ENCODE measurements at places on chromosomes 4 and X.

- DNase-seq = no peak
These were observed 50.8 kb downstream of the MAOA start for GRCh38 chrX:43706786-43707370.

GRCh38 chrX:136115126-136115903 lies 32.0 kb upstream of the FHL1 start:
- DNase-seq = no peak

GRCh38 chr4:13415068-13415785 lies 68.9 kb downstream of the RAB28 start:
- DNase-seq = no peak

- DNase-seq = no peak
These were observed 665.5 kb downstream of the TLL1 start for GRCh38 chr4:166538491-166539005.

GRCh38 chr4:80035336-80035735 lies 37.7 kb downstream of the ANTXR2 start:
- peak; percentile 73 for DNase-seq

DNA sequence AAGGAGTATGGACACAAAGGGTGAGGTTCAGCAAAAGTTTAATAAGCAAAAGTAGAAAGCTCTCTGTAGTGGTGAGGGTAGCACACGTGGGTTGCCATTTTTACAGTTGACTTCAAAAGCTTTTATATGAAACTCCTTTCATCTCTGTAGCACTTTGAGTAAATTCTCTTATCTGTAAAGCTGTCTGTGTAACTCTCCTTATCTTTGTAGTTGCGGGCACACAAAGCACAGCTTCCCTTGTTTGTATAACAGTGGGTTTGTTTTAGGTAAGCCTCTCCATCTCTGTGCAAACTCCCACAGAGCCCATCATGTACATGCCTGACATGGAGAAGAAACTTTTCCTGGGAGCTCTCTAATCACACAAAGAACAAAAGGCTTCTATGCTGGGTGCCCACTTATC lies 325.9 kb upstream of the PABPC5 start:
- no peak for DNase-seq

GRCh38 chr4:113222471-113222870 lies 173.0 kb downstream of the ANK2 start:
- no peak for DNase-seq

- DNase-seq = no peak
These were observed 748.0 kb upstream of the PCDH7 start for GRCh38 chr4:29972121-29972520.

- DNase-seq = no peak
These were observed 16.5 kb upstream of the ALB start for GRCh38 chr4:73387552-73387951.

DNA sequence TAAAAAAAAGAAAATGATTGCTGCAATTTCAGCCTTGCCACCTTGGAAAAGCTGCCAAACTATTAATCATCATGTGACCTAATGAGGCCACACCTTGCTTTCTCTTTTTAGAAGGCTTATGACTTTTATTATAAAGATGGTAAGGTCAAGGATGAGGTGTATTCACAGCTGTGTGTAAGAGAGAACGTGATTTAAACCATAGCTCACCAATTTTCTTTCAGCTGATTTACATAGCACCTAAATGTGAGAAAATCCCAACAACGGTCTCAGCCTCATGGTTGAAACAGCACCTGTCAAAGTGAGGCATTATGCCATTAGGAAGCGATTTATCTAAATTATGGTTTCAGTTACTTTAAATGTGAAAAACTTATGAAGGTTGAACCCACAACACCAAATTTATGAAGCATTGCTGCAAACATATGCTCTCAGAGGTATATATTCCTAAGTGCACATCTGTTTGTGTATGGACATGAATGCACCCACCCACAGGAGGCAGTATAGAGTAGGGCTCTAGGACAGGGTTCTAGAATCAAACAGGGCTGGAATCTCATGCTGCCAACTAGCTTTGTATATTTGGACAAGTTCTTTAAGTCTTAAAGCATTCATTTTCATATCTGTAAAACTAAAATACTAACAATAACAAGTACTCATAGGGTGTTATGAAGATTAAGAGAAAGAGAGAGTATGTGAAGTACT lies 40.7 kb downstream of the ANXA3 start:
- DNase-seq = no peak

DNA sequence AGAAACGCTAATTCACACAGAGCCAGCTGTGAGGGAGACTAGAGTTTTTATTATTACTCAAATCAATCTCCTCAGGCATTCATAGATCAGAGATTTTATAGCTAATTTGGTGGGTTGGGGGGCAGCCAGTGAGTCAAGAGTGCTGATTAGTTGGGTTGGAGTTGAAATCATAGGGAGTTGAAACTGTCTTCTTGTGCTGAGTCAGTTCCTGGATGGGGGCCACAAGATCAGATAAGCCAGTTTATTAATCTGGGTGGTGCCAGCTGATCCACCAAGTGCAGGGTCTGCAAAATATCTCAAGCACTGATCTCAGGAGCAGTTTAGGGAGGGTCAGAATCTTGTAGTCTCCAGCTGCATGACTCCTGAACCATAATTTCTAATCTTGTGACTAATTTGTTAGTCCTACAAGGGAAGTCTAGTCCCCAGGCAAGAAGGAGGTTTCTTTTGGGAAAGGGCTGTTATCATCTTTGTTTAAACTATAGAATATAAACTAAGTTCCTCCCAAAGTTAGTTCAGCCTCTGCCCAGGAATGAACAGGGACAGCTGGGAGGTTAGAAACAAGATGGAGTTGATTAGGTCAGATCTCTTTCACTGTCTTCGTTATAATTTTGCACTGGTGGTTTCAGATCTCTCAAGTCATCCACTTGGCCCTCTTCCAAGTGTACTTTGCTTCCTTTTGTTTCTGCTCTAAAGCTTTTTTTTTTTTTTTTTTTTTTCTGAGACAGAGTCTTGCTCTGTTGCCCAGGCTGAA lies 5.4 kb upstream of the NAA11 start:
- peak; percentile 59 for DNase-seq

- no peak for DNase-seq
These were observed 66.9 kb upstream of the MMAA start for GRCh38 chr4:145552181-145552822.

- DNase-seq = no peak
These were observed 11.3 kb downstream of the PNCK start for GRCh38 chrX:153662266-153662665.

DNA sequence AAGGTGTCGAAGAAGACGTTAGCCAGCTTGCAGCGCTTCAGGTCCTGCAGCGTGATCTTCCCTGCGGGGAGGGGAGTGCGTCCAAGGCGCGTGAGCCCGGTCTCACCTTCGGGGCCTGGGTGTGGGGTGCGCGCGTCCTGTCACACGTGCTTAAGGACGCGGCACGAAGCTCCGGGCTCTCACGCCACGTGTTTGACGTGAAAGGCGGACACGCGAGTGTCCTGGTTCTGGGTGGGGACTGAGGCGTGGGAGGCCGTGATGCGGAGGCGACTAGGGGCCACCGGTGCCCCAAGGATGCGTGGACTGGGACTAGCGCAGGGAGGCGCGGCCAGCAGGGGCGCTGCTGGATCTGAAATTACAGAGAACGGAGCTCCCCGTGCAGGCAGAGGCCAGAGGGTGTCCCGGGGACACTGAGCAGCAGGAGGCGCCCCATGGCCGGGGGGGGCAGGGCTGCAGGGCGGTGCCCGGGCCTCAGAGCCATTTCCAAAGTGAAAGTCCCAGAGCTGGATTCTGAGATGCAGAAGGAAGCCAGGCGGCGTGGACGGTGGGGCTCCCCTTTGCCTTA lies 20.3 kb upstream of the GTPBP6 start:
- no peak for DNase-seq

DNA sequence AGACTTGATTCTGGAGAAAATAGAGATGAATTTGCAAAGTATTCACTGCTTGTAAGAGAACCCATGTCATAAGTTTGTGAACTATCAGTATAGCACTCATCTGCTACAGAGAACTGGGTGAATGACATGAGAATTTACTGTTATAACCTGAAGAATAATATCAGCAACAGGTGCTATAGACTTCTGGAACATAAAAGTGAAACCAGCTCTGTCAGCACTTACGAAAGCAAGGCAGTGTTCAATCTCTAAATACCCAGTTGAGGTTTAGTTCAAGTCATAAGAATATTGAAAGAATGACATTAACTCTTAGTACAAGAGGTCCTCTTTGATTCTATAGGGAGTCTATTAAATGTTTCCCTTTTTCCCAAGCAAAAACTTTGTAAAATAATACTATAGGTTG lies 232.9 kb upstream of the ANKRD50 start:
- no peak for DNase-seq

DNA sequence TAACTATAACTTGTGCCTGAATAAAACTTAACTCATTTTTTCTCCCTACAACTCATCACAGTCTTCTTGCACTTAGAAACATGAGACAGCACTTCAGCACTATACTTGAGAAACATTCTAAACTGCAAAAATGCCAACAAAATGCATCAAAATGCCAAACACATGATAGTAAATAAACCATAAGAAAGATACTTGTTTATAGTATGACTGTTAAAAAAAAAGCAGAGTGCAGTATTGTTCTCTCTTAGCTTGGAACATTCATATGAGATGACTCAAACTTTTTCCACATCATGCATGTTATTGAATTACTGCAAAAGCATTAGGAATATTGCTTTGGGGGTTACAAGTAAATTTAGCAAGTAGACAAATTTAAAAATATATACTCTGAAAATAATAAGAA lies 135.7 kb upstream of the ANXA10 start:
- DNase-seq = no peak

DNA sequence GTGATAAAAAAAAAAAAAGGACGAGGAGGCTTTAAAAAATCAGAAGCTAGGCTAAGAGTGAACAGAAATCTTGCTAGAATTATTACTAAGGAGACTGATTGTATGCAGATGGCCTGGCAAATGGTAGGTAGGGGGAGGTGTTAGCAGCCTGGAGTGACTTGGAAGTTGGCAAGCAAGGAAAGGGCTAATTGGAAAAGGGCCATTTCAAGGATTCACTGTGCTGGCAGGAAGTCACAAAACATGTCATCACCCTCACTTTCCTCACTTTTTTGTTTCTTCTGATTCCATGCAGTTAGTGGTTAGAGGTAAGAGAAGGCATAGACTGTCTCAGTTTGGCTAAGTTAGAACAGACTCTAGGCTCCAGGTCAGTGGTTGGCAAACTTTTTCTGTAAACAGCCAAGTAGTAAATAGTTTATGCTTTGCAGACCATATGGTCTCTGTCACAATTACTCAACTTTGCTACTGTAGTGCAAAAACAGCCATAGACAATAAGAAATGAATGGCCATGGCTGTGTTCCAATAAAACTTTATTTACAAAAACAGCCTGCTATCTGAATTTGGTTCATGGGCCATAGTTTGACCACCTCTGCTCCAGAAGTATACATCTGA lies 646.5 kb upstream of the ACTRT1 start:
- DNase-seq = no peak

- no peak for DNase-seq
These were observed 52.7 kb upstream of the FRMPD3 start for GRCh38 chrX:107396783-107397182.

- no peak for DNase-seq
These were observed 144.7 kb downstream of the FRMPD4 start for GRCh38 chrX:12282991-12283390.

GRCh38 chrX:3346501-3347259 lies at the start of gene MXRA5:
Gene MXRA5, minus strand, starts transcription at chrX:3346652. Its CDS starts 2,819 bp downstream, at chrX:3343833.
- no peak for DNase-seq

DNA sequence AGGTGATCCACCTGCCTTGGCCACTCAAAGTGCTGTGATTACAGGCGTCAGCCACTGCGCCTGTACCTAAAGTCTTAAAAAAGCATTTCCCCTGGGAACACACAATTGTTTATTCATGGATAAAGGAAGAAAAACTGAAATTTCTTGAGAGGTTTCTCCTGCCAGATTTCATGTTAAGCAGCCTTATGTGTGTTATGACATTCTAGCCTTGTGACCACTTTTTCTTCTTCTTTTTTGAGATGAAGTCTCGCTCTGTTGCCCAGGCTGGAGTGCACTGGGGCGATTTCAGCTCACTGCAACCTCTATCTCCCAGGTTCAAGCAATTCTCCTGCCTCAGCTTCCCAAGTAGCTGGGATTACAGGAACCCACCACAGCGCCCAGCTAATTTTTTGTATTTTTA lies 57.8 kb upstream of the PLAC8 start:
- no peak for DNase-seq

DNA sequence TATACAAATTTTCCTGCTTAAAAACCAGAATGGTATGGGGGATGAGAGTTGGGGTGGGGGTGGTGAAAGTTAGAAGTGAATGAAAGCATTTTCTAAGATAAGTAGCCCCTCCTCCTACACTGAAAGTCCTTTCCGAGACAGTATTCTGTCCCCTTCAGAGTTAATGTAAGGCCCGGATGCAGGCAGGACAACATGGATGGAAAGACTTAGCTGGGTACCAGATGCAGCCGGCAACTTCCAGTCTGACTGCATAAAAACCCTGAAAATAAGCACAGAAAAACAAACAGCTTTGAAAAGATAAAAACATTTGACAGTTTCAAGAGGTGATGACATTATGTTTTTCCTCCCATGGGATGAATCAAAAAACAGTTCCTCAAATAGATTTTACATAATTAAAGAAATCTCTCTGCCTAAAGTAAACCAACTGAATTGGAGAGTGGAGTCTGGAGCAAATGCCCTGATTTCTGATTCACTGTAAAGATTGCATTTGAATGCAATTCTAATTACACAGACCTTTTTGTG lies 196.3 kb downstream of the GPAT3 start:
- DNase-seq = no peak

- DNase-seq = no peak
These were observed 103.8 kb upstream of the LEF1 start for GRCh38 chr4:108272561-108272960.

DNA sequence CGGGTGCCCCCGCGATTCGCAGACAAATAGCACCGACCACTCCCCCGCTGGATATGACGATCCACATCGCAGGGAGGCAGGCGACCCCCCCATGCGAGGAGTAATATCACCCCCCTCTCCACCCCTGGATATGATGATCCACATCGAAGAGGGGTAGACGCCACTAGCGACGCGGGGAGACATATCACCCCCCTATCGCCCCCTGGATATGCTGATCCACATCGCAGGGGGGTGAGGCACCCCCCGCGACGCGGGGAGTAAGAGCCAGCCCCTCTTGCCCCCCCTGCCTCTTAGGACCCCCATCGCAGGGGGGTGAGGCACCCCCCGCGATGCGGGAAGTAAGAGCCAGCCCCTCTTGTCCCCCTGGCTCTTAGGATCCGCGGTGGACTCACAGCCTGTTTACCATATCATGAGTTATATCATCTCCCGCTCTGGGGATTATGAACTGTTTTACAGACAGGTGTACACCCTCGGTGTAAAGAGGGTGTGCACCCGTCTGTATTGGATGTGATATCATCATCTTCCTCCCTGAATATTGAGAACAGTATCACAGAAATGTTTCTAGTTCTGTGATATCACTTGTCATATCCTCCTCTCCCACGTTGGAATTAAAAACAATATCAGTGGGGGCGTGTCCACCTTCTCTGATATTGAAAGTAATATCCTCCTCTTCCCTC lies 22.7 kb upstream of the DRD5 start:
- DNase-seq = no peak

- no peak for DNase-seq
These were observed 11.4 kb upstream of the SLAIN2 start for GRCh38 chr4:48329976-48330375.

- no peak for DNase-seq
These were observed 486.6 kb downstream of the FAT4 start for GRCh38 chr4:125801373-125801772.

GRCh38 chrX:120367402-120368109 lies 5.7 kb downstream of the ATP1B4 start:
- DNase-seq = no peak

- DNase-seq = no peak
These were observed 150.1 kb downstream of the COMMD8 start for GRCh38 chr4:47313384-47313783.

- DNase-seq = no peak
These were observed 1495.5 kb upstream of the ADGRL3 start for GRCh38 chr4:59704616-59705015.

All from GF-D8 (cell line).